Activated CD8-positive, alpha-beta memory T cell treated with anti-CD3 and anti-CD28 coated beads, Interleukin-2, amount 50 U/mL, for 4 hours (primary cell): ENCODE measurements at places on chromosomes 2 and 18.

- no peak for DNase-seq
Observed at GRCh38 chr2:238796223-238796885, 51.5 kb upstream of the TWIST2 start.

DNA sequence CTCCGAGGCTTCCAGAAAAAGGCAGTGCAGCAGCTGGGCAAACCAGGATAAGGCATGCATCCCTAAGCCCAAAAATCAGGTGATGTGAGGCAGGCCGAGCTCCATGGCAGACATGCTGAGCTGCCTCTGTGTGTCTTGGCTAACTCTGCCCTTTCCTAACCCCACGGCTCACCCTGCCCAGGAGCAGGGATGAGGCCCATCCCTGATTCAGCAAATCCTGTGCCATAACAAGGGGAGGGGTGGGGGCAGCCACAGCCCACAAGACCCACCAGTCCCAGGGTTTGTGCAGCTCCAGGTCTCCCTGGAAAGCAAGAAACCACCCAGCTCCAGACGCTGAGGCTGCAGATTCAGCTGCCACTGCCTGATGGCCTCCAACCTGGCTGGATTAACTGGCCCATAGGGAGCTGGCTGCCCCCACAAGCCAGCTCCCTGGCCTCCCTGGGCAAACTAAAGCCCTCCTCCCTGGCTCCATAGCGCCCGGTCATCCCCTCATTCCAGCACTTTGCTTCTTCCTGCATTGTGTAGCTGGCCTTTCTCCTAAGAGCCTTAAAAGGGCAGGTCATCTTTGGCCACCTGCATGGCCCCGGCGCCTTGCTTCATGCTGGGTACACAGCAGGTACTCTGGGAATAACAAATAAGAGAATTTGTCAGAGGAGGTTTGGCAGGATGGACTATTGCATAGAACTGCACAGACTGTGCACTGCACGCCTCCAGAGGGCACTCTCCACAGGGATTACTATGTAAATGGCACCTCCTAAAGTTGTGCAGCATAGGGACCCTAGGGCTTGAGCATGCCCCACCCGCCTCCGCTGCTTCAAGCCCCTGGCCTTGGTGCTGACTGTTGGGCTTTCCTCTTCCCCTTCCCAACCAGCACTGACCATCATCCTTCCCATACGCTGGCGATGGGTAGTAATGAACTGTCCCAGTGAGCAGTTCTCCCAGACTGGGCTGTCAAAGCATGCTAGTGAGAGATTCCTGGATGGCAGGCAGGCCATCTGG is 10.7 kb downstream of the STEAP3 start:
- no peak for DNase-seq

DNA sequence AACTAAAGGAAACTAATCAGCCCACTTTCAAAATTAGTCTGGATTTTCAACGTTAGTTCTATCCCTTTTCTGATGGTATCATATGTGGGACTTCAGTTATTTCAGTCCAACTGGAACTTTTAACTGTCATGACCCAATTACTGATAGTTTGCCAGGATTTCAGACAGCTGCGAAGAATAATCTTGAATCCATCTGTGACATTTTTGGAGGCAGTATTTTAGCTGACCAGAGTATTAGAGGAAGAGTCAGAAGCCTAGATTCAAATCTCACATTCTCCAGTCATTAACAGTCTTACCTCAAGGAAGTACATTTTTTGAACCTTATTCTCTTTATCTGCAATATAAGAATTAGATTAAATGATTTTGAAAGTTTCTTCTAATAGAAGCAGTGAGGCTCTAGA is 81.3 kb downstream of the PTRHD1 start:
- DNase-seq: no peak

GRCh38 chr2:51990684-51991083 is 958.8 kb upstream of the NRXN1 start:
- DNase-seq: no peak

DNA sequence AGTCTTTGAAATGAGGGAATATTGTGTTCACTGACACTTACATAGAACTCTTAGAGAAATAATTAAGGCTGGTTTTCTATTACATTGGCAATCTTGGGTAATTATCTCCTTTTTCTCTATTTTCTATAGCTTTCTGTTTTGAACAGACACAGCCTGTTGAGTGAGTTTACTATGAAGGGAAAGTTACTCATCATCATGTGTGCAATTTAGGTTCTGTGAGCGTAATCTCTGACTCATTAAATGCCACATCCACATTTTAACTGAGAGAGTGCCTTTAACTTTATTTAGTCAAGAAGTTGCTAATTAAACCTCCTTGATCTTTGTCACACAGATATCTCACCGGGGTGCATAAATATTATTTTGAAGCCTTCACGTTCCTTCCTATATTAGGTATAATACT is 174.0 kb upstream of the SLC8A1 start:
- no peak for DNase-seq

- no peak for DNase-seq
Observed at GRCh38 chr2:168669151-168669550, 133.3 kb upstream of the NOSTRIN start.

GRCh38 chr2:26455037-26455669 is 22.8 kb downstream of the OTOF start:
- DNase-seq: no peak

DNA sequence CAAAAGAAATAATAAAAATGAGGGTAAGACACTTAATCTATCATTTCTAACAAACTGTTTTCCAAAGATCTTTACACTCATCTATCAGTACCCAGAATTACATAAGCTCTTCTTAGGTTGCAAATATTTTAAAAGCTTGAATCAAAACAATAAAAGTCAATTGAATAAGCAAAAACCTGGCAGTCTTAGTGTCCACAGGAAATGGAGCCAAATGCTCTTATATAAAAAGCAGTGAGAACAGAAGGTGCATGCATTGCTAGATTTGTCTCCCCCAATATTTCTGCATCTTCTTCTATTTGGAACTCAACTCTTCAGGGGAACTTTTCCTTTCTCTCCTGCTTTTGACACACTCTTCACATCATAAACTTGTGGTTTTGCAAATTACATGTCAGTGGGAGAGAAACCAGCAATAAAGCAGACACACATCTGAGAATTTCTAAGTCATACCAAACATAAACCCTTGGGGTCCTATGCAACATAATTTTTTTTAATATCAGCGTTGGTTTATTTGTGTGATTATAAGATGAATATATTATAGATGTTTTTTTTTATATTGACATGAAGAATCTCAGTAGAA is 343.9 kb upstream of the ACVR2A start:
- no peak for DNase-seq

DNA sequence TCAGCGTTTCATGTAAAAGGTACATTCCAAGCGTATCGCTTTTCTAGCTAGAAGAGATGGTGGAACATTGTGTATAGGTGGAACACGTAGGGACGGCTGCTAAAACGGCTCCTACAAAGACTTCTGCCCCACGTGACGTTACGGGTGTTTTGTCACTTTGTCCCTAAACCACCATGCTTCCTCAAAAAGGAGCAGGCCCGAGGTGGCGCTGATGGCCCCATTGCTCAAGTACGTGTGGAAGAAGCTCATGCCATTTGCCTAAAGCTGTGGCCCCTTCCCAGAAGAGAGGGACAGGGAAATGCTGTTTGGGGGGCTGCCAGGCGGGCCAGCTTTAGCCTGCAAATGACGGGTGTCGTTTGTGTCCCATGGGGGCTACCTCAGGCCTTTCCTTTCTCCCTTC is 72.7 kb downstream of the TMEM247 start:
- DNase-seq: no peak

- no peak for DNase-seq
Observed at GRCh38 chr18:65091744-65092329, 659.0 kb upstream of the CDH7 start.

GRCh38 chr2:102514061-102514785 is 41.2 kb downstream of the SLC9A4 start:
- DNase-seq: no peak

- DNase-seq: no peak
Observed at GRCh38 chr2:85783796-85784195, 30.0 kb downstream of the ATOH8 start.

- no peak for DNase-seq
Observed at GRCh38 chr18:7898181-7898580, 331.1 kb downstream of the PTPRM start.

GRCh38 chr2:24783641-24784040 is 9.6 kb downstream of the PTRHD1 start:
- no peak for DNase-seq

DNA sequence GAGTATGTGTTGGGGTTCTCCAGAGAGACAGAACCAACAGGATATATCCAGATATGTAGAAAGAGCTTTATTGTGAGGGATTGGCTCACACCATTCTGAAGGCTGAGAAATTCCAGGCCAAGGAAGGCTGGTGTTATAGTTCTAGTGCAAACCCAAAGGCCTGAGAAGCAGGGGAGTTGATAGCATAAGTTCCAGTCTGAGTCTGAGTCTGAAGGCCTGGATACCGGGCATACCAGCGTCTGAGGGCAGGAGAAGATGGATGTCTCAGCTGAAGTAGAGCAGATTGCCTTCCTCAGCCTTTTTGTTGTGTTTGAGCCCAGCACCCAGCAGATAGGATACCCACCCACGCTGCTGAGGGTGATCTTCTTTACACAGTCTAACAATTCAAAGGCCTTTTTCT is 211.7 kb upstream of the RASGRP3 start:
- no peak for DNase-seq

GRCh38 chr2:217897091-217897715 is 105.6 kb downstream of the TNS1 start:
- DNase-seq: no peak

DNA sequence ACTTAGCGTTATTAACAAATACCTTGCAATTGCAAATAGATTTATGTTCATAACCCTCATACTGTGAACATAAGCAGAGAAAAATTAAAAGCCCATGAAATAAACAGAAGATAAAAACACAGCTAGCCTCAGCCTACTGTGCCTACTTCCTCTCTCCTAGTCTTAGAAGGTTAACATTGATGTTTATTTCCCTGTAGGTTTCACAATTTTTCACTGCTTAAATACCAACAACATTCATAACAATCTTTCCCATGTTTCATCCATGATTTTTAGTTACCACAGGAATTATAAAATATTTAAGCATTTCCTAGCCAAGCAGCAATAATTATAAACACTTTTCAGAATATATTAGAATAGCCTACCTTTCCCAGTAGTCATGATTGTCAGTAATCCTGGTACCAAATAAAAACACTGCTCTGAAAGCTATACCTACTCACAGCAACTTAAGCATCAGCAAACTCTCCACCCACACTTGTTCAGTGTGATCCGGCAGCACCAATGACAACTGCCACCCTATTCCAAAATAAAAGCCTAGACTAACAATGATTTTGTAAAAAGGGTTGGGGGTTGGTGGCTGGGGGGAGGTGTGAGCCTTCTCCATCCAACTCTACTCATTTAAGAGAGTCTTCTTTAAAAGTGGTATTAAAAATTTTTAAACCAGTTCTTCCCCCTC is 40.6 kb upstream of the RNU4ATAC start:
- no peak for DNase-seq

DNA sequence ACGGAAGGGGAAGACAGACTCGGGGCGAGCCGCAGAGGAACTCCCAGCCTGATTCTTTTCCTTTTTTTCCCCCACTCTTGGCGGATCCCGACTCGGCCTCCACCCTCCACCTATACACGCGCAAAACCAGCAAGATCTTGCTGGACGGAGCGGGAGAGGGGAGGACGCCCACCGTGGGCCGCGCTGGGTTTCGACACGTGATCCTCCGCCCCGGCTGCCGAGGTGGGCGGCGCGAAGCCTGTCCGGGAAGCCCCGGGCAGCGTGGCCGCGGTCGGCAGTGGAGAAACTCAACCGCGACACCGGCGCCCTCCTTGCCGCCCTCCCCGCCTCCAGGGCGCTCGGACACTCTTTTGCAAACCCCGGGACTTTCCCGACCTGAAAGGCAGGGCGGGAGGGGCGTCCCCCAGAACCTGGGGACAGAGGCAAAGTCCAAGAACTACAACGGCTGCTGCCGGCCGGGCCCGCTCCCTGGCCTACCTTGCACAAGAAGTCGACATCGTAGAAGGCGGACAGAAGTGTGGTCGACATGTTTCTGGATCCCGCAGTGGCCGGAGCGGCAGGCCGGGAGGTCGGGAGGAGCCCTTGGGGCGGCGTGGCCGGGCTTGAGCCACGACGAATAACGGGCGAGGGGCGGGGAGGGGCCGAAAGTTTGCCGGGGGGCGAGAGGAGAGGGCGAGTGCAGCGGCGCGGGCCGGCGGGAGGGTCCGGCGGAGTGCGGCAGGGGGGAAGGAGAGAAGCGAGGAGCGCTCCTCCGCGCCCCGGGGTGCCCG is 433 bp downstream of the ZFP36L2 start:
- peak; percentile 62 for DNase-seq

- DNase-seq: no peak
Observed at GRCh38 chr2:42878581-42878980, 86.2 kb upstream of the HAAO start.

- DNase-seq: no peak
Observed at GRCh38 chr18:48533340-48534070, 5.3 kb upstream of the CTIF start.

DNA sequence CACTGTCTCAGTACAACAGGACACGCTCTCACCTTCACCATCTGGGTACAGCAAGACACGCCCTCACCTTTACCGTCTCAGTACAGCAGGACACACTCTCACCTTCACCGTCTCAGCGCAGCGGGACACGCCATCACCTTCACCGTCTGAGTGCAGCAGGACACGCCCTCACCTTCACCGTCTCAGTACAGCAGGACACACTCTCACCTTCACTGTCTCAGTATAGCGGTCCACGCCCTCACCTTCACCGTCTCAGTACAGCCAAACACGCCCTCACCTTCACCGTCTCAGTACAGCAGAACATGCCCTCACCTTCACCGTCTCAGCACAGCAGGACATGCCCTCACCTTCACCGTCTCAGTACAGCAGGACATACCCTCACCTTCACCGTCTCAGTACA is 109.9 kb upstream of the CTDP1 start:
- peak; percentile 3 for DNase-seq

DNA sequence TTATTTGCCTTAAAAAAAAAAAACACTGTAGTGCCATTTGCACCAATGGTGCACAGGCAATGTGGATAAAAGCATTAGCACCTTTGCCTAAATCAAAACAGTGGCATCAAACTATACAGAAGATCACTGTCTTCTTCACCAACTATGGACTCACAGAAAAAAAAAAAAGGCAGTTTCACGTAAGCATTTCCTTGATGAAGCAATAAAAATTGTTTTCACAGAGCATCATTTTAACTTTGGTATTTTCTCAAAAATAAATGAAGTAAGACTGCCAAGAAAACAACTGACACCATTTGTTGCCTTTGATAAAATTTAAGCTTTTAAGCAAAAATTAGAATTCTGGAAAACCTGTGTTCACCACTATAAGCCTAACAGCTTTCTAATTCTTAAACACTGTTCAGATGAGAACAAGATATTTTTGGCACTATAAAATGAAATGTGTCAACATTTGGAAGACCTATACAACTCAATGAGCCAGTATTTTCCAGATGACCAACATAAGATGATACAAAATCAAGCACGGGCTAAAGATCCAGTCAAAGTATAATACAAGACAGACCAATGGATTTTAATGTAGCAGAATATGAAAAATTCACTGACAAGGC is 21.1 kb downstream of the METTL8 start:
- DNase-seq: no peak

DNA sequence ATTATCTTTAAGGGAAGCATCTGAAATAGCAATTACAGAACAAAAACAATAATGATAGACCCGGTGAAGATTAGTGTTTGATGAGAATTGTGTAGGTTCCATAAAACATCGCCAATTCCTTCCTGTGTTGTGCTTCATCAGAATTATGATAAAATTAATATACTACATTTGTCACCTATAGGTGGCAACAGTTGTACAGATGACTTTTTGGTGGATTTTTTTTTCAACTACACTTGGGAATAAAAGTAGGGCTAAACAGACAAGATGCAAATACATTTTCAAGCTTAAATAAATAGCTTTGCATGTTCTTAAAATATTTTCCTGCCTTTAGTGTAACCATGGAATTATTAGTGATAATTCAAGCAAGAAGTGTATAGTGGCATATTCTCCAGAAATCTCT is 7.0 kb upstream of the LYPD1 start:
- DNase-seq: no peak
